ENCODE measurements at places on chromosomes 5 and 9.
A peak's percentile ranks its signal among the peaks of the same experiment; 100 is the strongest.

- no peak for DNase-seq
Observed at GRCh38 chr9:26502311-26502710, 390.3 kb downstream of the CAAP1 start.

- no peak for DNase-seq
Observed at GRCh38 chr9:69444021-69444420, 119.0 kb downstream of the ENTREP1 start.

DNA sequence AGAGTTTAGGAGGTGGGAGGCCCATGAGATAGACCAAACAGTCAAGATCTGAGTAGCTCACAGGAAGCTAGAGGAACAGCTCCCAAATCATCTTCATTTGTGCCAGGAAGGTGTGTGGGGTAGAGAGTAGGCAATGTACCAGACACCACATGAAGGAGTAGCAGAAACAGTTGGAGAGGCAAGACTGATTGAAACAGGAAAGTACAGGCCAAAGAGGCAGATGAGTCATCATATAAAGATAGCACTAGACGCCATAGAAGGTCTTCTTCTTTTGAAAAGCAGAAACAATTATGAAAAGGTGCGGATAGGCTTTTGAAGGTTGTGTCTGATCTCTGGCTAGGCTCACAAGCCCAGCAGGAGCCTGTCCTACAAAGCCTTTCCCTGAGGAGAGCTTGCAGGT is 62.7 kb upstream of the PALM2AKAP2 start:
- peak; percentile 26 for DNase-seq

- peak; percentile 46 for DNase-seq
Observed at GRCh38 chr5:163478126-163478981, 17.9 kb downstream of the HMMR start.

GRCh38 chr5:23330726-23331125 is 176.7 kb upstream of the PRDM9 start:
- peak; percentile 54 for DNase-seq

- DNase-seq, result peak; percentile 99
Observed at GRCh38 chr9:134644725-134645606, 3.4 kb downstream of the COL5A1 start.

DNA sequence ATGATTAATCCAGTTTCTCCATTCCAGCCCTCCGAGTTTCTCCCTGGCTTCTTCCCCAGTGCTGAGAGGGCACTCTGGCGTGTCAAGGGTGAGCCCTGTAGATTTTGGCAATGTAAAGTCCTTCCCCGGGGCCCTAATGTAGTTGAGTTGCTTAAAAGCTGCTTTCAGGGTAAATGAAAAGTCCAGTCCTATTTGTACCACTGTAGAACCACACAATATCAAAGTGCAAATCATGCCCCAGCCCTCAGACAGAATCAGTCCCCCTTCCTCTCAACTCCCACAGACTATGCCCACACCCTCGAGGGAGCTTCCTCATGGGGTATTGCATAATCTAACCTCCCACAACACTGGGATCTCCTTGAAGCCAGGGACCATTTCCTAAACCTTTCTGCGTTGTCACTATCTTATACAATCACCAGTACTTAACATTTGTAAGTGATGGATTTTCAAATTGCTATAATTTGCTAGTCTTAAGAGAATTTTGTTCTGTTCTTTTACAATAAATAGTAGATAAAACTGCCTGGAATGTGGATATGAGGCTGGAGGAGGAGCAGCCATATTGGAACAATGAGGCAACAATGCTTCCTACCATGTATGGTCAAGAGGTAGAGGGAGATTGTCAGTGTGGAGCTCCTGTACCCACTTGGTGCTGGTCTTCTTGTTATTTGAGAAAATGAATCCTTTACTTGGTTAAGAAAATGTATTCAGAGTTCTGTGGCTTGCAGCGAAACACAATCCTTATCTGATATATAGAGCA is 34.4 kb downstream of the ZNF366 start:
- DNase-seq, result no peak

GRCh38 chr9:70438341-70438928 is 24.0 kb upstream of the KLF9 start:
- DNase-seq, result peak; percentile 53

DNA sequence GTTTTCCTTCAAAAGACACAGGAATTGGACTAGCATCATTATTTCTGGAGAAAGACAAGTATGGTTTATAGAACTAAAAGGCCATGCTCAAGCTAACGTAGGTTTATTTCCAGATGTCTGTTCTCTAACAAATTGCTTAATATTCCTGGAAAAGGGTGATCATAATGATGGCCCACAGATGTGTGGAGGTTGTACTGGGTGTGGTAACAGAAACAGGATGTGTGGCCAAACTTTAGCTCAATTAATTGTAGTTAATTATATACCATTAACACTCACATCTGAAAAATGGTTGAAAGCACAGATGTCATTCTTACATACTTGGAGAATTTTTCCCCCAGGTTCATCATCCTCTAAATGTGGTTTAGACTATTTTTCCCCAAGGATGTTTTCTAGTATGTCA is 292.7 kb upstream of the RASA1 start:
- no peak for DNase-seq

GRCh38 chr5:94771742-94772141 is 153.3 kb downstream of the SLF1 start:
- no peak for DNase-seq

DNA sequence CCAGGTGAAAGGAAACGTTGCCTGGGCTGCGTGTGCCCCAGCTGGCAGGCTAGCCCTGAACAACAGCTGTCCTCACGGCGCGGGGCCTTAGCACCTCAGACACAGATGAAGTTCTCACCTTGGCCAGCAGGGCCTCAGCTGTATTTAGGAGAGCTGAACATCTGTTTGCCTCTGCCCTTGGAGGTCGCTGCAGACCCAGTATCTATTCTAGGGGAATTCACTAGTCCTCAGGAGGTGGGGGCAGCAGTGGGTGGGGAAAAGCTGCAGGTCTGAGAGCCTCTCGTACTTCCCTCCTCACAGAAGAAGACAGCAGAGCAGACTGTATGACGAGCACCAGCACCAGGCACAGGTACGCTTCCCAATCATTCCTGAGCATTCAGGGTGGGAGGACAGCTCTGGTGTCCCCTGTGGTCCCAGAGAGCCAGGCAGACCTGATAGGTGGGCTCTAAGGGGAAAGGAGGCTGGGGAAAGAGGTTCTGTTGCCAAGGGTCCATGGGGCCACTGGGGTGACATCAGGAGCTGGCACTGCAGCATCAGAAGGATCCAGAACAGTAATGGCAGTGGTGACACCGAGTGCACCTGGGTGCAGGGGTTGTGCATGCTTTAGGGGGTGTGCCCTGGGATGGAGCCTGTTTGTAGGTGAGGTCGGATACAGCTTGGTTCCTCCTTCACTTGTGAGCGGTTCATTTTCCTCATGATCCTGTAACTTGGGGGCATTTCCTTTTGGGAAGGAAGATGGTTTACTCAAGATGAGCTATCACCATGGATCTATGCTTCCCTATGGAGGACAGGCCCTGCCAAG is 13.8 kb downstream of the CD74 start:
- no peak for DNase-seq

- no peak for DNase-seq
Observed at GRCh38 chr5:54886866-54887265, 98.5 kb downstream of the ESM1 start.

DNA sequence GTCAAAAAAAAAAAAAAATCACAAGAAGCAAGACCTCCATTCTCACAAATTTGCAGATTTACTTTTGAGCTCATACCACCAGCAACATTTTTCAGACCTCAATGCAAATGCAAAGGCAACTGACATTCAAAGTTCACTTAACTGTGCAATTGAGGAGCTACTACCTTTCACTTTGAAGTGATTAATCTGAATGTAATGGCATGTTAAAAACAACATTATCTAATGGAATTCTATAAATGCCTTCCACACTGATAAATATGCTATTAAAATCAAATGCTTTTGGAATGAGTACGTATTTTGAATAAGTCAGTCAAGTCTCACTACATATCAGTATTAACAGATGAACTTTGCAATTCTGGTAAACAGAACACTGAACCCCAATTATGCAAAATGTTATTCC is 32.3 kb downstream of the UBQLN1 start:
- DNase-seq, result no peak

Data from RWPE1 (cell line).